ENCODE measurements at places on chromosomes 13 and 19.
A peak's percentile ranks its signal among the peaks of the same experiment; 100 is the strongest.

- DNase-seq: no peak
Measured at GRCh38 chr13:99013951-99014350, 36.1 kb upstream of the DOCK9 start.

DNA sequence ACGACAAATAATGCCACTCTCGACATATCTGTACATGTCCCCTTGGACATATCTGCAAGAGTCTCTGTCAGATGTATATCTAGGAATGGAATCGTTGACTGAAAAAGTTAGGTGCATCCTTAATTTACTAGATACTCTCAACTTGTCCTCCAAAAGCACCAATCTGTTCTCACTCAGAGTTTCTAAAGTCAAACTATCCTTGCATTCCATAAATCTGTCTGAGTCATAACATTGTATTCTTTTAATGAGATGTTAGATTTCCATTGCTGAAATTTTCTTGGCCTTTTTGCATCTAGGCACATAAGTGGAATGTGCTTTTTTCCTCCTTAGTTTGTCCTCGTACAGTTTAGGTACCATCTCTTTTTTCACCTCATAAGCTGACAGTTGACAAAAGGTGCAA lies 139.8 kb downstream of the PTPRS start:
- DNase-seq: no peak

DNA sequence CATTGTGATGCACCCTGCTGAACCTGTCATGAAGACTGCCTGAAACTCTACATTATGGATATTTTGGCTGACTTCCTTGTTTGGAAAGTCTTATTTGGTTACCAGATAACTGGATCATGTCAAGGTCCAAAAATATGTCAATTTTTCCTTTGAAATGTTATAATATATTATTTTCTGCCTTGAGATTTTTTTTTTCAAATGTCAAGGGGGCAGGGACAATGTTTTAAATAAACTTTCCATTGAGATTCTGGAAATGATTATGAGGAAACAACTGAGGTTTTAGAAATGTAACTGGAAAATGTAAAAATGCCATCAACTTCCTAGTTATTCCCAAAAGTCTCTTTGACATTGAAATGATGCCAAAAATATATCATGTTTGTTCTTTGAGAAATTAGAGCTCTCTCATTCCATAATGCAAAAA lies 117.0 kb downstream of the RFC3 start:
- no peak for DNase-seq

GRCh38 chr19:7648265-7649014 lies 11.5 kb downstream of the STXBP2 start:
- no peak for DNase-seq

DNA sequence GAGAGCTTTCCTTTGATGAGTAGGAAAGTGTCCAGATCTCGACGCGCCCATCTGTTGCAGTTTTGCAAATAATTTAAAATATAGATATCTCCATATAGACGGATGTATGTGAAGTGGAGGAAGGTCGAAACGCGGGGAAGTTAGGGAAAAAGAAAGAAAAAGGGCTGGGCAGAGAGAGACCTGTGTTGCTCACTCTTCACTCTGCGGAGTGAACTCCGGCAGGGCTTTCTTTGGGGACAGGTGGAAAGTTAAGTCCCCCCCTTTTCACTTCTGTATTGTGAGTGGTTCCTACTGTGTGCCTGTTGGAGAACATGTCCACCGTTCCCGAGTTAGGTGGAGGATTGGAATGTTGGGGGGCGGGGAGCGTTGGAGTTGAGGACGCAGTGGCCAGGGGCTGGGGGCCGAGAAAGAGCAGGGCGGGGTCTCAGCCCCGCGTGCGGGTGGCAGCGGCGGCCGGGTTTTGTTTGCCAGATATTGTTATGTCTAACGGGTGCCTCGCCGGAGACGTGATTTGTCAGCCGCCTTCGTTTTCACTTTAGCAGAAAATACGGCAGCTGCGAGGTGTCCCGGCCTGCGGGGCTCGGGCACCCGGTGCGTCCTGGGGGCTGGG lies 145.1 kb upstream of the ZNF536 start:
- DNase-seq: peak; percentile 44

GRCh38 chr19:45660636-45661035 lies 7.4 kb upstream of the GIPR start:
- no peak for DNase-seq

GRCh38 chr19:28972058-28972852 lies 240.7 kb downstream of the UQCRFS1 start:
- DNase-seq: no peak

DNA sequence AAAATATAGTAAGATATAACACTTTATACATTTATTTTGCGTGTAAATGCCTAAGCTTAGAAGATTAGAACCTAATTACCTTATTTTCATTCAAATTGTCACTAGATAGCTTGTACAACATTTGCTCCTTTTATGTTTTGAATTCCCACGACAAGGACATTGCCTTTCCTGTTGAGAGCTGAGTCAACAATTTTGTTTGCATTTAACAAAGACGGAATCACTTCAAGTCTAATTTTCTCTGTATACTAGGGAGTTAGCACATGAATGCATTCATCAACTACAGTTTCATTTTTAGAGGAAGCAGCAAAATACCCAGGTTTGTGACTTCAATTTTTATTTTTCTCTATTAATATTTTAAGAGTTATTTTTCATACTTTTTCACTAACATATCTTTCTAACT lies 48.7 kb upstream of the PCCA start:
- no peak for DNase-seq

DNA sequence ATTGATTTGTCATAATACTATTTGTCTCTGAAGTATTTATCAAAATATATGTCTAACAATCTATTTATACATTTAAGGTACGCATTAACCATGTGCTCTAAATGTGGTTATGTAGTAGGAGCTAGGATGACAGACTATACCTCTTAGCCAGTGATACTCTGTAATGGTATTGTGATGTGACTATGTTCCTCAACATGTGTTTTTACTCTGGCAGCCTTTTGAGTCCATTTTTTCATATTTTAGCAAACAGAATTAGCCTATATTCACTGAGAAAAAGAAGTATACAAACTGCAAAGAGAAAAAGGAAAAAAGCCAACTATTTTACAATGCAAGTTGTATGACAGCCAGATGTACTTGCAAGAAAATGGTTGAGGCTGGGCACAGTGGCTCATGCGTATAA lies 26.7 kb downstream of the MAB21L1 start:
- DNase-seq: no peak

- no peak for DNase-seq
Measured at GRCh38 chr13:47349211-47349610, 452.4 kb upstream of the HTR2A start.

DNA sequence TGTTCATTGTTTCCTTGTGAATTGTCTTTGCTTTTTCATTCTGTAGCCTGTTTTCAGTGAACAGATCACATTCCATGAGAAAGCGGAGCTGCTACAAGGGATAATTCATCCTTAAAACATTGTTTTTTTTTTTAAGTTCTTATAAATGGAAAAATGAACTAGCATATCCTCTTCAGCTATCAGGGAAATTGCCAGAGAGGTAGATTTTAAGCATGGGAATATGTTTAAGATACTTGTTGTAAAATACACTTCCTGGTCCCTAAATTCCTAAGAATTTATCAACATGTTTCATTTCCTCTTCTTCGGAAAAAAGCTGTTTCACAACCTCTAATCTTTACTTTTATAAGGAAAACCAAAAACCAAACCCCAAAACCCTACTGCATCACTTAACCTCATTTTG lies 238.0 kb downstream of the POSTN start:
- no peak for DNase-seq

GRCh38 chr13:50691681-50692263 lies 151.7 kb downstream of the DLEU7 start:
- DNase-seq: no peak

- no peak for DNase-seq
Measured at GRCh38 chr13:68467160-68467559, 1237.0 kb upstream of the PCDH9 start.

DNA sequence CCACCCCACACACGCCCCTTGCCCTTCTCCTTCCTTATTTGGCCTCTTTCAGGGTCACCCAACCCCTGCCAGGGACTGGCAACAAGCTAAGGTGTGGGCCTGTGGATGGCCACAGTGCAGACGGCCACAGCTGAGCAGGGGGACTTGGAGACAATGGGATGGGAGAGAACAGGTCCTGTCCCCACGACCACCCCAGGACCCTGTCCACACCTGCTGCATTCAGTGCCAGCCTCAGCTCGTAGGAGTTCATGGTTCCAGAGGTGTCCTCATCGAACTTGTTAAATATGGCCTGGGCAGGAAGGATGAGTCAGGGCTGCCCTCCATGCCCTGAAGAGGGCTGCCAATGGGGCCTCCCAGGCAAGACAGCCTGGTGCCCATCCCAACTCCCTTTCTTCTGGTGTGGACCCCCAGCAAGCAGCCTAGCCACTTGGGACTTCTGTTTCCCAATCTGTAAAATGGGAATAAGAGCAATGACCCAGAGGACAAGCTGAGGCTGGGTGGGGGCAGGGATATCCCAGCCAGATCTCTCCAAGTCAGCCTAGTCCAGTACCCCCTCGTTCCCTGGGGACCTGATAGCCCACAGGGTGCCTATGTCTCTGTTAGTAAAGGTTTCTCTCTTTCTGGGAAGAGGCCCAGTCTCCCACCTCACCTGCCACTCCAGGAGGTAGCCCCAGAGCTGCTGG lies 10.6 kb downstream of the CAPN12 start:
- DNase-seq: no peak

- no peak for DNase-seq
Measured at GRCh38 chr13:102707467-102707866, 12.6 kb upstream of the METTL21C start.

GRCh38 chr19:3980353-3981251 lies 4.7 kb downstream of the EEF2 start:
- DNase-seq: no peak

- DNase-seq: no peak
Measured at GRCh38 chr13:40375489-40376171, 290.8 kb downstream of the FOXO1 start.

GRCh38 chr19:18798384-18799352 lies 7.6 kb upstream of the COMP start:
- DNase-seq: no peak

DNA sequence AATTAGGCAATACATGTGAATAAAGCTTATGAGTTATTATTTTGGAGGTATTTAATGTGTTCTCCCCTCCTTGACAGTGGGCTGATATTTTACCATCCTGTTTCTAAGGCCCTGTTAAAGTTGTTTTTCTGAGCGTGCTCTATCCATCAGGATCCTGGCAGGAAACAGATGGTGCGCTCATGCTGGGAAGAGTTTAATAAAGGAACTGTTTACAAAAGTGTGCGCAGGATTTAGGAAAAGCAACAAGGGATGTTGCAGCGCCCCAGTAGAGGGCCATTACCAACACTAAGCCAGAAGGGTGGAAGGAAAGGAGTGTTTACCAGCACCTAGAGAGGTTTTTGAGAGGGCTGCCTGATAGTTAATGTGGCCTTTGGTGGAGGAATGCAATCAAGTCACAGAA lies 374.5 kb downstream of the KCNRG start:
- no peak for DNase-seq

GRCh38 chr13:53050151-53050550 lies 21.5 kb downstream of the OLFM4 start:
- no peak for DNase-seq

Measured in GM10248 (cell line).